ENCODE measurements at places on chromosomes 12 and 14.

DNA sequence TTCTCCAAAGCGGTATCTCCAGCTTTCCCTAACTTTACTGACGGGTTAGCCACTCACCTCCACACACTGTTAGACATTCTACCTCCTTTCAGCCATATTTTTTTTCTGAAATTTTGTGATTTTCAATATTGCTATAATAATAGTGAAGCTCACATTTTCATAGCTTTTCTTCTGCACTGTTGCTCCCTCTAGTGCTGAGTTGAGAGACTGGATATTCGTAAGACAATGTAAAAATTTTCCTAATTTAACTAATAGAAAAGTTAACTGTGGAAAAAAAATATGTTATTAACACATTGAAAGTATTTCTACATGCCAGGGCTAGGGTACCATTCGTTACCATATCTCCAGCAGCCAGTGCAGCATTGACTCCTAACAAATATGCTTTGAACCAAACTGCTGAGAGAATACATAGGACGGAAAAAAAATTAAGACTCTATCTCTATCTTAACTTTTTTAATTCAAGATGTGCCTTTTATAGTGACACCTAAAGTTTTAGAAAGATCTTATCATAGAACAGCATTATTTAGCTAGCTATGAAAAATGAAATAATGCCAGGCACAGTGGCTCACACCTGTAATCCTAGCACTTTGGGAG is 48.7 kb upstream of the ABCC9 start:
- DNase-seq, result no peak

DNA sequence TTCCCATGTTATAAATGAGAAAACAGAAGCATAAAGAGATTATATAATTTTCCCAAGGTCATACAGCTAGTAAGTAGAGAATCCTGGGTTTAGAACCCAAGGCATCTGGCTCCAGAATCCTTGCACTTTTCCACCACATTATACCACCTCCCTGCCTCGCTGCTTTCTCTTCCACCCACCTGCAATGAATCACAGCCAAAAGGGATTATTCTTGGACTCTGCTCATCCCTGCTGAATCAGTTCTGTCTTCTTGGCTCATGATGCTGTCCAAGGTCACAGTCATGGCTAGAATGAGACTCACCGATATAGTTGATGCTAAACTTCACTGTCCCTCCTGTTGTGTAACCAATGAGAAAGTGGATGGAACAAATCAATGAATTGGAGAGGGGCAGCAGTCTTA is 356.6 kb downstream of the FUT8 start:
- no peak for DNase-seq

- no peak for DNase-seq
Observed at GRCh38 chr14:74549588-74549987, 56.0 kb downstream of the ISCA2 start.

DNA sequence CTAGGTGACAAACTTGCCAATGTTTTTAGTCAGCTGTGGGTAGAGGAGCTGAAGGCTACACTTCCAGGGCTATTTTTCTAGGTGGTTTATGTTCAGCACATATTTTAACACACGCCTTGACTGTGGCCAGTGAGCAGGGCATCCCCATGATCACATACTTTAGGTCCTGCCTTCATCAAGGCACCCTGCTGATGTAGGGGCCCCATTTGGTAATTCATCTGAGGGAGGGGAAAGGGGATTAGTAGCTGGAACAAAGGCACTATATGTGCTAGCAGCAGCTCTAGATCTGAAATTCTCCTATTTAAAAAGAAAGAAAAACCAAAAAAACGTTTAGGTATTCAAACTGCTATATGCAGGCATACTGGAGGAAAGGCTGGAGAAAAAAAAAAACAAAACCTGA is 14.5 kb downstream of the EGLN3 start:
- DNase-seq, result no peak

DNA sequence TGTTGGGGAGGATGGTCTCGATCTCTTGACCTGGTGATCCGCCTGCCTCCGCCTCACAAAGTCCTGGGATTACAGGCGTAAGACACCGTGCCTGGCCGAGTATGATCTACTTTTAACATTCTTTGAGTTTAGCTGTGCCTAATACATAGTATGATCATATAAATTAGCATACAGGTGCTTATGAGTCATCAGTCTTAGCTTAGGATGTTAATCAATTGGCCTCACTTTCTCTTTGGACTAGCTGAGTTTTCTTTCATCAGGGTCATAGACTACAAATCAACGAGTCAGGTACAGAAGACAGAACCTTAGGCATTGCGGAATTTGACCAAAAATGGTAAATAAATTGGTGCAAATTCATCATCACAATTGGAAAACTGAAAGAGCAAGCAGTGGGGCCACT is 2.2 kb downstream of the SLC25A21 start:
- no peak for DNase-seq

- no peak for DNase-seq
Observed at GRCh38 chr14:58752289-58752688, 114.5 kb downstream of the DACT1 start.

- no peak for DNase-seq
Observed at GRCh38 chr12:52168019-52168717, 23.6 kb downstream of the KRT80 start.

DNA sequence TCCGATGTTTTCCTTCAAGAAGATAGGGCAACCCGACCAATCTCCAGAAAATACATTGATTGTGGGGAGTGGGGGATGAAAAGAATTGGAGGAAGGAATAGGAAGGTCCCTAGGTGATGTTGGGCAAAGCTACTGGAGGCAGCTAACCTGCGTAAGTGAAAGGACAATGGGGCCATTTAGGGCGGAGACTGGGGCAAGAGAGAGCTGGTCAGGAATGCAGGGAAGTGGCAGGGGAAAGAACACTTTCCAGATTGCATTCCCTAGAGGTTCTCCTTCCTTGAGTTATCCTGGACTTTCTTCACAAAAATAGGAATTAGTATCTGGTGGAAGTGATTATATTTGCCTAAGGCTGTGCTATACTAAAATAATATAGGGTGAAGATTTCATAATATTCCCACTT is 151.8 kb upstream of the HMGA2 start:
- no peak for DNase-seq

DNA sequence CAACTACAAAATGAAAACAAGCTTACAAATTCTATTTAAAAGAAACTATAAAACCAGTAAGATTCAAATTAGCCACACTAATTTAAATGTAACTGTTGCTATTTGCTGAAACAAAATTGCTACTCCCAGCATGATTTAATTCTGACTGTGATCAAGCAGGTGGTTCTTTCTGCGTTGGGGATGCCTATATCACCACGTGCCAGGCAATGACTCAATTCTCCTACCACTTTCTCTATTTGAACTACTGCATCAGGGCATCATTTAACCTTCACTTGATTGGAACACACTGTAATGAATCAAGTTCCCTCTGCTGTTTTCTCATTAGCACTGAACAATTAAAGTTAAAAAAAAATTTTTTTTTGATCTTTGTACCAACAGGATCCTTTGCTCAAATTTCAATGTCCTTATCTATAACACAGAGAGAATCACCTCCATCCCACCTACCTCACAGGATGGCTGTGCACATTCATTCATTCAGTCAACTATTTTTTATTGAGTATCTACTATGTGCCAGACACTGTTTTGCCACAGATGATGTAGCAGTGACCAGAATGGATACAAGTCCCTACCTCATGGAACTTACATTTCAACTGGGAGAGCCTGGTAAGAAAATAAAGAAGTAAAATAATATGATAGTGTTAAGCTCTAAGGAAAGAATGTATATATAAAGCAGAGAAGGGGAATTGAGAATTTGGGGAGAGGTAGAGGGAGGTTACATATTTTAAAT is 8.0 kb upstream of the ACTN1 start:
- no peak for DNase-seq

DNA sequence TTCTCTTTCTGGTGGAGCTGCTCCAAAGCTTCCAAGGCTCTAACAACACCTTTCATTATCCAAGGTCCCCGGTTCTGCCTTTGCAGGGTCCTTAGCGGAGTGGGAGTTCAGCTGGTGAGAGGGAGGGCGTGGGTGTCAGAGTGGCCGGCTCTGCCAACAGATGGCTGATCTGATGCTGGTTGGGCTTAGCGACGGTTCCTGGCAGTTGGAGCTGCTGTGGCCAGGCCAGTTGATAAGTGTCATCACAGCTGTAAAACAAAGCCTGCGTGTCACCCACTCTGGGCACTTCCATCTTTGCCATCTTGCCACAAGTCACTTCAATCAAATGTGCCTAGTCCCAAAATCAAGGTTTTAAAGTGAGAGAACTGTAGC is 36.3 kb downstream of the RIN3 start:
- no peak for DNase-seq

DNA sequence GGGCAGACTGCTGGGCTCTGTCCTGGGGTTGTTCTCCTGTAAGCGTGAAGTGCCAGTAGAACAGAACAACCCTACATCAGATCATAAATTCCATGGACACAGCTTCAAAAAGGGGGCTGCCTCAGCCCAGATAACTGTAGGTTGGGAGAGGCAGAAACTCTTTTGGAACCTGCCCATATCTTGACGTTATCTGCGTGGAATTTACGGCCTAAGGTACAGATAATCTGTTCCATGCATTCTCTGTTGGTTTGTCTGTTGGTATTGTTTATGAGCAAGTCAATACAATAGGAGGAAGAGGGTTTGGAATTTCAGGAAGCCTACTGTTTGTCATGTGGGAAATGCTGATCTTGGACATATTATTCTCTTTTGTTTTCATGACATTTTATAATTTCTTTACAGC is 36.7 kb downstream of the SLC25A47 start:
- DNase-seq, result no peak

GRCh38 chr12:11663130-11663529 is 13.7 kb downstream of the ETV6 start:
- no peak for DNase-seq

DNA sequence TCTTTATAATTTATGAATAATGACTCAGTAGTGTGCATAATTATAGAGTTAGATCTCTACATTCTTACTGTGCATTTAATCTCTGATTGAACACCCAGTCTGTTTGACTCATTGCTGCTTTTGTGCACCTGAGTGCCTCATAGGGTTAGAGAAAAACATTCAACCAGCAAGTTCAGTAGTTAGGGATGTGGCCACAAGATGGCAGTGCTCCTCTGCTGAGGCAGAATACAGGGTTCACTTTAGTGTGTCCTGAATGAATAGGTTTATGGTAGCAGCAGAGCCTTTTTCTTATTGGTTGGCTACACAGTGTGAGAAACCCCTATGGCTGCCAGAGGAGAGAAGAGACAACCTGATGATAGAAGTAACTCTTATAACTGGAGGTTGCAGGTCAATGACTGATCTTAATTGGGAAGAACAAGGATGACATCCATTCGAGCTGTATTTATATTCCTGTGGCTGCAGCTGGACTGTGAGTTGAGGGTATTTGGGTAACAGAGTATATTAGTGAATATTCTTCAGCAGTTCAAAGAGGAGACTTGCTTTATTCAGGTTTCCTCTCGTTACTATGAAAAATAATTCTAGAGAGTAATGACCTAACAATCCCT is 194.9 kb upstream of the OR4E1 start:
- peak; percentile 71 for DNase-seq

DNA sequence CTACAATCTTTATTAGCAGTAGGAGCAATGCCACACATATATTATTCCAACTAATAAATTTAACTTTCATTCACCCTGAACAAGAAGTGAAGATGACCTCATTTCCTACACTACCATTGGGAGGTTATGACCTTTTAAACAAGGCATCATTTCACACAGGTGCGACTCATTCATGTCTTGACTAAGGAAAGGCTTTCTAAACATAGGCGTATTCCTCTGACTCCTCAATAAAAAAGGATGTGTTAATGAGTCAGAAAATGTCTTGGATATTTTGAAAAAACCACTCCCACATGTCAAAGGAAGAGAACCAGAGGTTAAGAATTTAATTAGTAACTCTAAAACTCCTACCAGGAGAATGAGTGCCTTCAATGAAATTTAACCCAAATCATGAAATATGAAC is 115.2 kb downstream of the PRICKLE1 start:
- no peak for DNase-seq

GRCh38 chr12:6426882-6427671 is 17.7 kb upstream of the CD27 start:
- peak; percentile 88 for DNase-seq

DNA sequence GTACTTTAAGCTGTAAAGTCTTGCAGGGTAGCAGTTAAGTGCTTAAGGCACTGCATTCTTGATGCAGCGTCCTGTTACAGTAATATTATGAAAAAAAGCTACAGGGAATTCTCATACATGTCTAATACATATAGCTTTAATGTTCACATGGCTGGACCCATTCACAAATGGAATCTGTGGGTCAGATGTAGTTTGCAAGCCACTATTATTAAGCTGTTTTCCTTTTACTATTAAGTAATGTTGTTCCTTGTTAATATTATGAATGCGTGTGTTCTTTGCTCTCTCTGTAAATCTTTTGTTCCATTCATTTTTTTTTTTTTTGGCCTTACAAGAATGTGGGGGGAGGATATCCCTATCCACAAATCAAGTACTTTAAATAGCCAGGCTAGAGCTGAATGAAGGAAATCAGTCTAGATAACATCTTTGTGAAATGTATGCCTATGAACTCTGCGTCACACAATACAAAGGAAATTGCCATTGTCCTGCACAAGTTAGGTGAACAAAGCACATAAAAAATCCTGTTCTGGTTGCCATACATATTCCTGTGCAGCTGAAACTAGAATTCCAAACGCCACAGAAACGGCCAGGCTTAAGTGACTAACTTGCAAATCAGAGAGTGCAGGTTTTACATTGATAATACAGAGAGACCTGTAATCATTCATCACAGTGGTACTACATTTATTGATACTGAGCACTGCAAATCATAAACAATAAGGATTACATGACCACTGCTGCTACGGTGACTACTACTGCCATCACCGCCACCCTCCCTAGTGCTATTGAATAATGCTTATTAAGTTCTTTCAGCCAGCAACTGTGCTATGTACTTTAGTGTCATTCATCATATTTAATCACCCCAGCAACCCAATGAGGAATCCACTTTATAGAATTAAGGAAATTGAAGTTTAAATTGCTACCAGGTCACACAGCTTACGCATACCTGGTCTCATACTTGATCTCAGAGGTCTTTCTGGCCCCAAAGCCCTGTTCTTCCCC is 111.9 kb downstream of the HMGA2 start:
- DNase-seq, result no peak

GRCh38 chr14:77882098-77882497 is 82.2 kb downstream of the ADCK1 start:
- DNase-seq, result no peak

DNA sequence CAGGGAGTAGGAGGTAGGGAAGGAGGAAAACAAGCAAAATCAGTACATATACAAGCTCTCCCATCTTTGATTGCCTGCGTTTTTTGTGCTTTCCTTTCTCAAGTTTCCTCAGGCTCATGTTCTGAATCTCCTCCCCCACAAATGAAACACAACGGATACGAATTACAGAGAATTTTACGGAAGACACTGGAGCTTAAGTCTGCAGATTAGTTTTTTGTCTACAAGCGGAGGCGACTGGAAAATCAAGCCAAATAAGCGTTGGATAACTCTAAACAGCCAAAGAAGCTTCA is 612 bp downstream of the WBP11 start:
- DNase-seq, result no peak

GRCh38 chr12:99059824-99060511 is 414.9 kb downstream of the APAF1 start:
- no peak for DNase-seq

GRCh38 chr12:117053050-117053400 is 46.2 kb downstream of the TESC start:
- no peak for DNase-seq
